ENCODE measurements at places on chromosomes 7 and 10. TPM values are rescaled to one million over a fixed set of nuclear protein-coding genes. Genes with fewer than 3 reads are reported as not detected.

AGMO gene
- total RNA-seq, result 1.7 TPM

ZNF853 gene
- 17.9 TPM for total RNA-seq

GRCh38 chr7:116584721-116585120 is 59.9 kb downstream of the CAV1 start:
- DNase-seq, result no peak

- no peak for DNase-seq
Measured at GRCh38 chr7:30070052-30070451, 41.8 kb downstream of the PLEKHA8 start.

DNA sequence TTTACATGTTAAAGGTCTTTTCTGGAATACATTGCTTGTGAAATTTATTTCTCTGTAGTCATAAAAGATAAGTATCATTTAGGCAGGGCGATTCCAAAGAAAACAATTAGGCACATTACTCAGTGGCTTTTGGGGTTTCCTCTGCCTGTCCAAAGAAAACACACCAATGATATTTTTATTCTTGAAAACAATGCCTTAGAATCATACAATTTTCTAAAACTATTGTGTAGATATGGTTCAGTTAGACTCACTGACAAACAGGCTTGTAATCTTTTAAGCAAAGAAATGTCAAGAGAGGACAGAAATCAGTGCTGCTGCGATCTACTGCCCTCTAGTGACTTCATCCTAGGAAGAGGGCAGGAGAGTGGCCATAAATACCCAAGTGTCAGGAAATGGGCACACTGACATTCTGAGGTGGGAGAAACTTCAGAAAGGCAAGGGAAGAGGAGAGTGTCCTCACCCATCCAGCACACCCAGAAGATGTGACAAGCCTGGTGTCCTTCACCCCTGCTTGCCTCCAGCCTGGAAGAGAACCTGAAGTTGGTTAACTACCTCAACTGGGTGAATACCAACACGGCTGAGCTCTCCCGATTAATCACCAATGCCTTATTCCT is 120.5 kb downstream of the GALNT11 start:
- DNase-seq, result peak; percentile 27

- peak; percentile 8 for DNase-seq
Measured at GRCh38 chr10:113665806-113666354, 2.0 kb upstream of the NRAP start.

- no peak for DNase-seq
Measured at GRCh38 chr10:117000580-117000979, 4.4 kb downstream of the SHTN1 start.

All from thyroid gland (tissue), 4 donors.